ENCODE measurements at places on chromosomes 12 and 14.

DNA sequence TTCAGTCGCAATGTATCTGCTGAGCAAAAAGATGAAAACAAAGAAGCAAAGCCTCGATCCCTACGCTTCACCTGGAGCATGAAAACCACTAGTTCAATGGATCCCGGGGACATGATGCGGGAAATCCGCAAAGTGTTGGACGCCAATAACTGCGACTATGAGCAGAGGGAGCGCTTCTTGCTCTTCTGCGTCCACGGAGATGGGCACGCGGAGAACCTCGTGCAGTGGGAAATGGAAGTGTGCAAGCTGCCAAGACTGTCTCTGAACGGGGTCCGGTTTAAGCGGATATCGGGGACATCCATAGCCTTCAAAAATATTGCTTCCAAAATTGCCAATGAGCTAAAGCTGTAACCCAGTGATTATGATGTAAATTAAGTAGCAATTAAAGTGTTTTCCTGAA lies 19.8 kb downstream of the CKB start:
- no peak for DNase-seq

DNA sequence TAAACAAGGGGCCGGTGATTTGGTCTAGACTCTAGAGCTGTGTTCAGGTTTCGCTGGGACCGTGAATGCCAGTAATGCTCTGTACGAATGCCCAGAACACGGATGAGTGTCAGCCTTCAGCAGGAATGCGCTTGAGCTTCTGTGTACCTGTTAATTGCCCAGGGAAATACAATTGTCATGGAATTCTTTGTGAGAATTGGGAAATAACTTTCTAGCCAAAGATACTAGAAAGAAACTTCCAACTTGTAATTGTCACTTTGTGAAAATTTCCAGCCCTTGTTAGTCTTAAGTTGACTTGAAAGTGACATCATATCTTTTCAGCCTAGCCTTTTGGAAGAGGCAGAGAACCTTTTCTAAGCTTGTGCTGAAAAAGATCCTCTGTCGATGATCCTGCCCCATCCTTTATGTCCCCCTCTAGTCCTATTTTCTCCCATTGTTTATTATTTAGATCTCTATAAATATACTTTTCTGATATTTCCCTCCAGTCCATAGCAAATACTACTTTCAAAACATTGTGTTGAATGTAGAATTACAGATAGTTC lies 2.7 kb downstream of the CHST11 start:
- DNase-seq, result no peak

GRCh38 chr12:45547822-45548221 lies 181.7 kb upstream of the ARID2 start:
- DNase-seq, result no peak

GRCh38 chr12:71548893-71549292 lies 109.3 kb downstream of the LGR5 start:
- no peak for DNase-seq

DNA sequence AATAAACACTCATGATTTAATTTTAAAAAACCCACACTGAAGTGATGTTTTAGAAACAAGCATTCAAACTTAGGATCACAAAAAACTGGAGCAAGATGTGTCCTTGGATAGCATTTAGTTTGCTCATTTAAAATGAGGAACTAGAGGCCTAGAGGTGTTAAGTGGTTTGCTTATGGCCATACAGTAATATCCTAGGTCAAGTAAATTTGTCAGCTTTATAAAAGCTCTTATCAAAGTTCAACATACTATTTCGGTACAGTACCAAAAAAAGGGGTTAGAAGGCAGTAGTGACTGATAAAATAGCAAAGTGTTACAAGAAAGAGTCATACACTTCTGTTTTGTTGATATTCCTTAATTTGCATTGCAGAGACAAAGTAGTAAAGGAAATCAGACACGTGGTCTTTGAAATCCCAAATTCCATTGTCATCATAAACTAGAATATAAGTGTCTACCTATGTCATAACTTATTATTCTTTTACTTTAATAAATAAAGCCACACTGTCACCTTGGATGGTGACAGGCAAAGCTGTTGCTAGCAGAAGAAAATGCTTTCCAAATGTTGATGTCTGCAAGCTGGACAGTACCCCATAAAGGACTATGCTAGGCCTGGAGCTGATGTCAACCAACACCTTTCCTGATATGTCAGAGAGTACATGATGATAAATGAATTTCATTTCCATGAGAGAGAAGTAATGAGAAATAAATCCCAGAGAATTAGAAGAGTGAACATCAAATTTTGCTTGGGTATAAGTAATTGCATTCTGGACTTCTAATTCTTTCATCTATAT lies 17.6 kb upstream of the SRP54 start:
- no peak for DNase-seq

DNA sequence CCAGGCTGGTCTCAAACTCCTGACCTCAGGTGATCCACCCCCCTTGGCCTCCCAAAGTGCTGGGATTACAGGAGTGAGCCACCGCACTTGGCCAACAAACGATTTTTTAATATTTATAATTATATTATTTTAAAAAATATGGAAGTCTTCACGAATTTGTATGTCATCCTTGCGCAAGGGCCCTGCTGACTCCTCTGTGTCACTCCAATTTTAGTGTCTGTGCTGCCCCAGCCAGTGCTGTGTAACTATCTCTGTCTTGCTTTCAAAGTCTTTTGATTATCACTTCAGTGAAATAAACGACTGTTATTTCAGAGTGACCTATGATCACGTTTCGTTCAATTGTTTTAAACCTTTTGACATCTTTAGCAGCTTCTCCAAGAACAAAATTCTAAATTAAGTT lies 13.1 kb upstream of the MMP17 start:
- no peak for DNase-seq

GRCh38 chr14:86790408-86791364 lies 1202.3 kb downstream of the GALC start:
- no peak for DNase-seq

DNA sequence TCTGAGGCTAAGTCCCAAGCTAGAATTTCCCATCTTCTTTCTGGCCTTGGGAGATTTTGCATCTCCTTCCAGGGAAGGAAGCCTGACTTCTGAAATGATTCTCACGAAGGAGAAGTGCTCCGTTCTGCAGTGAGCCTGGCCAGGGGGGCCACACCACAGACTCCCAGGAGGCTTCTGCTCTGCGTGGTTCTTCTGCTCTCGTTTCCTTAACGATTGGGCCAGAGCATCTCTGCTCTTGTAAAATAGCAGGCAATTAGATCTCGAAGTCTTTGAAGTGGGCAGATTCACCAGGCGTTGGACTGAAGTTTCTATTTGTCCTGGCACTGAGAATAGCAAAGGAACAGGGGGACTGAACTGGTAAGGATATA lies 6.7 kb upstream of the BATF start:
- no peak for DNase-seq

DNA sequence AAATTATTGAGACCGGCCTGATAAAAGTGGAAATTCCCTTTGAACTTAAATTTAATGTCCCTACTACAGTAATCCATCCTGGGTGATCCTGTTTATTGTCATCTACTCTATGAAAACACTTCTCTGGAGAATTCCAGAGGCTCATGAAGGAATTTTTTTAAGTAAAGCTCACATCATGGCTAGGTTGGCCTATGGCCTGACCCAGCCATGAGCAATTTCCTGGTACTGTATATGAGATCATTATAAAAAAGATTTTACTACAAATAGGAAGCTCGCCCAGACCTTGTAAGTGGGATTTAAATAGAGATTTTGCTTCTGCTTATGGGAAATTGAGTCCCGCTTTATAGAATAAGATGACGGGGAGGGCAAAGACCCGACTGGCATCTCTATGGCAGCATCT lies 215.5 kb downstream of the DPF3 start:
- DNase-seq, result no peak

- no peak for DNase-seq
Measured at GRCh38 chr12:57518176-57518919, 2.0 kb downstream of the DDIT3 start.

DNA sequence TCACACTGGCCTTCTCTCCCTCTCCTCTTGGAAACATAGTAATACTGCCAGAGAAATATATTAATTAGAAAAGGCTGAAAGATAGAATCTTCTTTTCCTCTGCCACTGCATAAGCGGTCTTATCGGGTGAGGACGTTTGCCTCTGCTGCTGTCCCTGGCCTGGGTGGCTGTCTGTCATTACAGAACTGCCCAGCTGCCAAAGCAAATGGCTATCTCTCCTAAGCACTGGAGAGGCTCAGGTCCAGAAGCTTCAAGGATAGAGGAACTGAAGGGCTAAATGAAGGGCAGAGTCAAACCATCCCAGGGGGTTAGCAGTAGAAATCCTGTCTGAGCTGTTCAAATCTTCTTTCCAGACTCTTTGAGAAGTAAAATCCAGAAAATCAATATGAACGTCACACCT lies 198.6 kb upstream of the CAND1 start:
- no peak for DNase-seq

DNA sequence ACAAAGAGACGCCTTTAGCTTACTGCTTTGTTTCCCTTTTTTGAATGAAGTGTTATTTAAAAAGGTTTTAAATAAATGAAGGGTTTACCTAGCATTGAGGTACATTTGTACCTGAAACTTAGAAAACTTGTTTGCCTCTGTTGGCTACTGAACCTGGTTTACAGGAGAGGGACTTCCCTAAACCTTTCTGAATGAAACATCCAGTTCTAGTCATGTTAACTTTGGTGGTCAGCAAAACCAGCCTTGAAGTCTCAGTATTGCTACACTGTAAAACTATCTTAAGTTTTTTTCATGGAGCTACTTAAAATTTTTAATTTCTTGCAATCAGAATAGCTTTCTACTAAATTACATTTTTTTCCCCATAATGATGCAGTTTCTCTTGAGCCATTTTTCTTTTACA lies 38.2 kb downstream of the RASSF8 start:
- no peak for DNase-seq

DNA sequence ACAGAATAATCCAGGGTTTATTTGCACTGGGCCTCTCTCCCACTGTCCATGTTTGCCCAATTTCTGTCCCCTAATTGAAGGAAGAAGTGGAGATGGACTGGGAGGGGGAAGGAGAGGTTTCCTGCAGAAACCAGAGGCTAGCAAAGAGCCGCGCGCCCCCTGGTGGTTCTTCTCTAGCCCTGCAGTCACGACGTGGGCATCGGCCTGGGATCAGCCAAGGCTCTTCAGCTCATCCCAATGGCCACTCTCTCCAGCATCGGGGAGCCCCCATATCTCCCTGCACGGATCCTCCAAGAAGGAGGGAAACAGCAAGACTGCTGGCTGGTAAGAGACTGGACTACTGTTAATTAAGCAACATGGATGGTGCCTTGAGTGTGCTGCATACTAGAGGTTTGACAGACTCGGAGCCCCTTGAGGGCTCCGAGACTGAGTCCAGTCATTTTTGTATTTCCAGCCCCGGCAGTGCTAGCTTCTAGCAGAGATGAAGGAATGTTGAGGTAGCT lies 18.7 kb downstream of the ZBTB39 start:
- DNase-seq, result peak; percentile 63

Measured in activated CD4-positive, alpha-beta T cell treated with anti-CD3 and anti-CD28 coated beads, Interleukin-2, amount 50 U/mL, for 24 hours (primary cell).